GM04503 (cell line): ENCODE measurements at places on chromosomes 11 and 22.
A peak's percentile ranks its signal among the peaks of the same experiment; 100 is the strongest.

- no peak for DNase-seq
Measured at GRCh38 chr11:44530413-44531115, 34.9 kb upstream of the CD82 start.

- DNase-seq: no peak
Measured at GRCh38 chr11:46391578-46392420, at the start of gene CHRM4. CHRM4 (minus strand) TSS chr11:46391776; CDS start chr11:46386557, 5,219 bp downstream.

GRCh38 chr11:15473954-15474837 is 359.5 kb downstream of the INSC start:
- no peak for DNase-seq

- no peak for DNase-seq
Measured at GRCh38 chr11:69512136-69512535, 30.7 kb downstream of the LINC01488 start.

- no peak for DNase-seq
Measured at GRCh38 chr11:94793822-94794221, 25.7 kb downstream of the AMOTL1 start.

- DNase-seq: no peak
Measured at GRCh38 chr11:1648653-1649420, 19.3 kb downstream of the KRTAP5-5 start.

DNA sequence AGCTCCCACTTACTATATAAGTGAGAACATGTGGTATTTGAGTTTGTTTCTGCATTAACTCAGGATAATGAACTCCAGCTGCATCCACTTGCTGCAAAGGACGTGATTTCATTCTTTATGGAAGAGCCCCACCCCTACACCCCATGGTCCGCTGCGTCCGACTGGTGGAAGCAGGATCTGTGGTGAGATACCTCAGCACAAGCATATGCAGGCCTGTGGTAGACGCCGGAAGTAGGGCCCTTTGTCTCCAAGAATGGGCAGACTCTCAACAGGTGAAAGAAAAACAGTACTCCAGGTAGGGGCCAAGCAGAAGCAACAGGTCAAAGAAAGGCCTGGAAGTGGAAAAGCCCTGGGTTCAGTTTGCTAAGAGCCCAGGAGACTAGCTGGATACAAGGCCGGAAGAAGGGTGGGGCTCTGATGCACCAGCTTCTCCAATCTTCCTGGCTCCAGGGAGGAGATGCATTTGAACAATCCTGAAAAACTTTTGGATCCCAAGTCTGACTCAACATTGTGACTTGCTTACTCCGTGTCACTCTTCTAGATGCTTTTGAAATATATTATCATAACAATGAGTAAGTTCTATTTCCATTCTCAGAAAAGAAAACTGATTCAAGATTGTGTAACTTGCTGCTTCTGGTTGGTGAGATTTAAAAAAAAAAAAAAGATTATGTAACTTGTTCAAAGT is 30.4 kb downstream of the NEAT1 start:
- DNase-seq: peak; percentile 92

GRCh38 chr11:116504541-116505297 is 268.1 kb downstream of the BUD13 start:
- DNase-seq: no peak

- DNase-seq: no peak
Measured at GRCh38 chr11:127259102-127259501, 258.5 kb upstream of the KIRREL3 start.

DNA sequence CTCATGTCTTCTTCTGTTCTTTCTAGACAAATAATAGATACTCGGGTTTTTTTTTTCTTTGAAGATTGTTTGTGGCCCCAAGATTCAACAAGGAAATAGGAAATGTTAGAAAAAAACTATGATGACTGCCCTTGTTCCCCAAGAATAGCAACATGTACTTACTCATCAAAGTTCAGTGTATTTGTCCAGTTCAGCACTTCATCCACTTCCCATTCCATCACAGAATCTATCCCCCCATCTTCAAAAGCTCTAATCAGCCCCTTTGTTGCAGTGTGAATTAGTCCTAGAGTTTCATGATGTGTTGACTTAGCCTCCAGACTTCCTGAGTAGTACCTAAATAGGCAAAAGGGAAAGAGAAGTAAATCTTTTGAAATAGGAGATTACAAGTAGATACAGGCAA is 74.3 kb downstream of the C11orf65 start:
- no peak for DNase-seq

- DNase-seq: peak; percentile 13
Measured at GRCh38 chr11:68677432-68677831, 6.9 kb upstream of the GAL start.

GRCh38 chr11:22249871-22250270 is 57.0 kb downstream of the ANO5 start:
- no peak for DNase-seq

- DNase-seq: no peak
Measured at GRCh38 chr11:71186806-71187205, 65.6 kb downstream of the SHANK2 start.

GRCh38 chr11:130426837-130427341 is 1.5 kb downstream of the ADAMTS8 start:
- DNase-seq: no peak

DNA sequence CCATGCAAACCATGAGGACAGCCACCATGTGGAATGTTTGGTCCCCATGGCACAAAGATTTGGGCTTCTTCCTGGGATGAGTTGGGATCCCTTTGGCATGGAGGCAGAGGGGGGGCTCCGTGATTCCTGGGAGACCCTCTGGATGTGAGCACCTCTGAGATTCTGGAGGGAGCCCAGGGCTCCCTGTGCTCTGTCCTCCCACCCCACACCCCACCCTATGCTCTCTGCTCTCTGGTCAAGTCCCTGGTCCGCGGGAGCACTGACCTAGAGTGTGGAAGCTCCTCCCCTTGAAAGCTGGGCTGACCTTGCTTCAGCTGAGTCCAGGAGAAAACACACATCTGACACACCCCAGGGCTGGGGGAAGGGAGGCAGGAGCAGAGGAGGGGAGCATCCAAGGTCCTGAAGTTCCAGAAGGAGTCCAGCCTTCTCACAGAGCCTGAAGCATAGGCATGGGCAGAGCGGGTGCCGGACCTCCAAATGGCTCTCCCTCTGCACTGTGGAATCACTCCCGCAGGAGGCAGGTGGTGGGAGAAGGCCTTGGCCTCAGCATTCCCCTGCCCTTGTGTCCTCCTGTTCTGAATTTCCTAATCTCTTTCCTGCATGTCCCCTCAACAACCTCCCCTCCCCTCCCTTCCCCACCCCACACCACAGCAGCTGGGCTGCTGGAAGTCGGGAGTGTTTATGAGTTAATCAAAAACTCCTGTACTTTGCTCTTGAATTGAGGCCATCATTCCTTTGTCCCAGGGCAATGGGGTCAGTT is 25.7 kb upstream of the OAF start:
- DNase-seq: no peak

- no peak for DNase-seq
Measured at GRCh38 chr22:44297470-44298061, 15.2 kb downstream of the SHISAL1 start.

- DNase-seq: no peak
Measured at GRCh38 chr11:66936311-66936711, 21.9 kb downstream of the PC start.

DNA sequence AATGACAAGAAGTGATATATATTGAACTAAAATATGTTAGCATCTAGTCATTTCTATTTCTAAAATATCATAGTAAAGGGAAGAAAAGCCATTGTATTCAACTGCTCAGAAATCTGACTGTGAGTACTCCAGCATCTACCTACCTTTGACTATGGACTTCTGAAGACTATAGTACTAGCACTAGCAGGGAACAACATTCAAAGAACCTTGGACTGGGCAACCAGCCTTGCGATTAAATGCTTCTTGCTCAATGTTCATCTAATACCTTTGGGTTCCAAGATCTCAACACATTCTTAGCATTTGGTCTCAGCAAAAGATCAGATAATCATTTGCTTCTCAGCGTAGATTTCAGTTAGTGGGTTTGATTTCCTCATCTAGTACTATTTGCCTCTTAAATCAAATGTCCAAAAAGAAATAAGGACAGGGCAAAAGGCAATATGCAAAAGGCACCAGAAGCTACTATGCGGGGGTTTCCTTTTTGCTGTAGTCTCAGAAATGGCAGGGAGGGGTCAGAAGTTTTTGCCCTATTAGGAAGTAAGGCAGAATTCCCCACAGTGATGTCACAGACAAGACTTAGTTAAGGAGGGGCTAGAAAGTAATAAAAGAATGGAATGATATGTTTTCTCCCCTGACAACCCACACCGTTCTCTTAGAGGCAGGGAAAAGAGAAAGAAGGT is 80.6 kb downstream of the GAB2 start:
- DNase-seq: no peak

GRCh38 chr11:104967534-104968354 is 630 bp downstream of the CASP4 start:
- peak; percentile 1 for DNase-seq

GRCh38 chr11:36300650-36301049 is 4.6 kb downstream of the PRR5L start:
- no peak for DNase-seq

- DNase-seq: peak; percentile 59
Measured at GRCh38 chr11:65381716-65382032, 772 bp downstream of the SLC25A45 start.

DNA sequence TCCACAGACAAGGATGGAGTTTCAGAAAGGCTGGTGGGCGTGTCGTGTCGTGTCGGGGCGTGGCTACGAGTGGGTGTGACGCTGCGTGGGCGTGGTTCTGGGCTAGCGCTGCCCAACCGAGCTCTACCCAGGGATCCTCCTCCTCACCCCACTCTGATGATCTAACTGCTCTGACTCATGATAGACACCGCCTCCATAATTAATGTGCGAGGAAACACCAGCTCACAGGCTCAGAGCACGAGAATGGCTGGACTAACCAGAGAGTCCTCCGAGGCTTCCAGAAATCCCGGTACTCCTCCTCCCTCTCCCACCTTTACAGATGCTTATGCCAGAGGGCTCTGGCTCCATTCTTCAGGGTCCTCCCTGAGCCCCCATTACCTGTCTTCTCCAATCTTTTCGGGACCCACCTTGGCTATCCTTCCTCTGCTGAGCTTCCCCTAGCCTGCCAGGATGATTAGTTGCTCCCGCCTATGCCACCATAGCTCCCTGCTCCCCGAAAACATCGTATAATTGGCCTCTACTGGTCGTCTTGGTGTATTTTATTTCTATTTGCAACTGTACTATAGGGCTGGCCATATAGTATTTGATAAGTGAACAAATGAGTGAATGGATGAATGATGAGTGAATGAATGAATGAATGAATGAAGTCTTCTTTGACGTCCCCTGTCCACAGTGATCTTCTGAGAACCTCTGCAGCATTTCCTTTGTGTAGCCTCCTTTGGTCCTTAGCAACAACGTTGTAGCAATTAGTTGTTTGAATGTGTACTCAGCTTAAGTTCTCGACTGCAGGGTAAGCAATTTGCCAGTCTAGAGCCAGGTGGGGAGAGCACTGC is 21.7 kb downstream of the TMPRSS13 start:
- peak; percentile 37 for DNase-seq

DNA sequence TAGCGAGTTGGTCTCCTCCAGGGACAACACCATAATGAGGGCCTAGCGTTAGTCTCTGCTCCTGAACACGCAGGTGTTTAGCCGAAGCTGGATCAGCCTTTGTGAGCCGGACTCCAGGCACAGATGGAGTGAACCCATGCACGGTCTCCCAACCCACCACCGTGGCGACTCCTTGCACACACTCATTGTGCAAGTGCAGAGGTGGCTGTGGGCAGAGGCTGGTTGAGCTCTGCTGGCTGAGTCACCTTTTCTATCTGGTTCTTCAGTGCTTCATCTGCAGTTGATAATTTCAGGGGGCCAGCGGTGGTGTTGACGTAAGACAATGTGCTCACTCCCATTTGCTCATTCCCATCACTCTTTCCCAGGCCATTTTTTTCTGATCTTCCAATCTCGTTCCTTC is 72.1 kb upstream of the SLC22A12 start:
- DNase-seq: no peak

- no peak for DNase-seq
Measured at GRCh38 chr11:64097468-64098317, 62.0 kb downstream of the FLRT1 start.

DNA sequence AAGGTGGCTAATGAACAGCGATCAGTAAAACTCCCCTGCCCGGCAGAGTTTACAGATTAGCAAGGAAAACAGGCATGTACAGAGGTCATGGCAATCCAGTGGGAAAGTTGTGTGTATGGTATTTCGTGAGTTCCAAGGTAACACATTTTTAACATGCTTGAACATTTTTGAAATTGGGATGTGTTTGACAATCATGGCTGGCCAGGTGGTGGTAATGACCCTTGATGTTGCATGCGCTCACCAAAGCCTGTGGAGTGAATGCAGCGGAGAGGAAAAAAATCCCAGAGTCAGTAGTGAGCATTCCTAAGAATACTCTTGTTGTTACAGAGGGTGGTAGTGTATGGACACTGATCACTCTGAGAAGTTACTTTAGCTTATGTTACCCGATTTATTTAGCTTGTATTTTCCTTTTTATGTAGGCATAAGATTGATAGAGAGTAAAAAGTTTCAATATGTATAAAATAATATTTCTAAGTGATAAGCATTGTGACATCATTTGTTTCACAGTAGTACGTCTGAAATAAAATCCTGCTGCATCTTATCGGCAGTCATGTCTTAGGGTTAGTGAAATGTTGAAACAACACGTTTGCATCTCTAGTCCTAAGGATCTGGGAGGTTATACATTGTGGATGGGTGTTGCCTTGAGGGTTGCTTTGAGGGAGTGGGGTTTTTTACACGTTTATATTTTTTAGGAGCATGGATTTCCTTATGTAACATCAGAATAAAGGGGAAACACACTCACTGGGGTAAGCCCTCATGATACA is 8.7 kb downstream of the TEAD1 start:
- DNase-seq: no peak

- DNase-seq: no peak
Measured at GRCh38 chr11:47667135-47667534, 24.8 kb upstream of the MTCH2 start.

GRCh38 chr11:27196203-27196897 is 155.7 kb downstream of the BBOX1 start:
- no peak for DNase-seq

- DNase-seq: peak; percentile 51
Measured at GRCh38 chr11:12376259-12377081, 901 bp upstream of the PARVA start.

GRCh38 chr11:88173956-88174355 is 1.3 kb downstream of the RAB38 start:
- no peak for DNase-seq

GRCh38 chr11:122179961-122180834 is 64.2 kb upstream of the BLID start:
- DNase-seq: peak; percentile 97
